ENCODE measurements at places on chromosomes 7 and 10.

DNA sequence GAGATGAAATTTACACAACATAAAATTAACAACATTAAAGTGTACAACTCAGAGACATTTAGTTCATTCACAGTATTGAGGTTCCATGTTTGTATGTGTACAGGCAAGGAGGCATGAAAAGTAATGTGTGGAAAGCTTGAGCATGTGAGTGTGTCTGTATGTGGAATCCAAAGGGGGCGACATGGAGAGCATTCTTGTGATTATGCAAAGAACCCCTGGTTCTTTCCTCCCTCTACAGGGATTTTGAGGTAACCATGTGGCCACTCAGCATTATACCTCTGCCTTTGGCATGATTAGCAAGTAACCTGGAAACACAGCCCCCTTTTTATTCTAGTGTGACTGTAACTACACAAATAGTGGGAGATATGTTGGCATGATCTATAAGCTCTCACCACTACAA lies 21.0 kb downstream of the OR2F1 start:
- DNase-seq: no peak

DNA sequence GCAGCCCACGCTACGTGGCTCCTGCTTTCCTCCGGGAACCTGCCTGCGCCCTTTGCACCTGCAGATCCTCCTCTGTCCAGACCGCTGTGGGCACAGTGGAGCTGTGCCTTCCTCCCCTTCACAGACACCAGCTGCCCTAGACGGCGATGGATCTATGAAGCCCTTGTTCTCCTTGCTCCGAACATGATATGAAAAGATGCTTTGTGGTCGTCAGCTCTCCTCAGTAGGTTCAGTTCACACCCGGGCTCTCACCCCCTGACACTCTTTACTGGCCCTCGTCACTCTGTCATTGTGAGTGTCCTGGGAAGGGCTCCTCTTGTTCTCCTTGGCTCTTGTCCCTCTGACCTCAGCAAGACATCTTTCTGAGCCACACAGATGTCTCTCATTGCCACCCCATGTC lies 4.2 kb downstream of the ZNF488 start:
- DNase-seq: no peak

DNA sequence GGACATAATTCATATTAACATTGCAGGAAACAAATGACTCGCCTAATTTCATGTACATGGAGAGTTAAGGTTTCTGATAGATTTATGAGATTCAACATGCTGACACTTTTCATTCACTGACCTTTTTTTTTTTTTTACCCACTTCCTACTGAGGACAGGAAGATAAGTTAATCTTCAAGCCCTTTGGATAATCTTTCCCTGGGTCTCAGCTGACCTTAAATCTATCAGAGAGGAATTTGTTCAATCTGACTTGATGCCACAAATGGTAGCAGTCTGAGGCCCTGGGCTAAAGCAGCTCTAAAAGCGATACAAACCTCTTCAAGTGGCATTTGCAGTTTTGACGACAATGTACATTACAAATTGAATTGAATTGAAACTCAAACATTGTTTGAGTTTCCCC lies 493.3 kb upstream of the SORCS1 start:
- no peak for DNase-seq

DNA sequence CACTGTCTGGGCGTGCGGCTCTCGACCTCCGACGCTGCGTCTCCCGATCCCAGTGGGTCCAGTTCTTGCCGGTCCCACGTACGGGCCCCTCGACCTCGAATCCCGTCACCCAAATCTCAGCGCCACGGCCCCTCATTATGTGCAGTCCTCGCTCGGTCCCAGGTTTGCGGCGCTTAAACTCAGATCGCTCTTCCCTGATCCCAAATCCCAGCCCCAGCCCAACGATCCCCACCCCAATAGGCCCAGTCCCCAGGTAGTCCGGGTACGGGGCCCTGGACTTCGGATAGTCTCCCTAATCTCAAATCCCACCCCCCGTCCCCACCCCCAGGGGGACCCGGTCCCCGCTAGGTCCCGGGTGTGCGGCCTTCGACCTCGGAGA lies 666 bp downstream of the HNRNPF start:
- peak; percentile 29 for DNase-seq

DNA sequence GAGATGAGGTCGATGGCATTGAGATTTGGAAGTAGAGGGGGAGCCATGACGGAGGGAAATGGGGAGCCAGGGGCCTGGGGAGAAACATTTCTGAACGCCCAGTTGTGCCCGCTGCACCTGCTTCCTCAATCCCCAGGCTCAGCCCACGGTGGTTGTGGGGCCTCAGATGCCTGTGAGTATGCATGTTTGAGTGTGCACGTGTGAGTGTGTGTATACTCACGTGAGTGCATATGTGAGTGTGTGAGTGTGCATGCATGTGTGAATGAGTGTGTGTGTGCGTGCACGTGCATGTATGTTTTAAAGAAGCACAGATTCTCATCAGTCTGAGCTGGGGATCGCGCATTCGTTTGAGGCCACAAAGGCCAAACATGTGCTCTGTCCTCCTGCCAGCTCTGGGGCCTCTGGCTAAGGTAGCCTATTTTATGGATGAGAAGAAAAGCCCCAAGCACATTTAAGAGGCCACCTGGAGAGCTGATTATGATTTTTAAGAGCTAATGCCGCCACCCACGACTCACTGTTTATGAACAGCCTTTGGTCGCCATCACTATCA lies 154.8 kb downstream of the ARHGAP12 start:
- no peak for DNase-seq

DNA sequence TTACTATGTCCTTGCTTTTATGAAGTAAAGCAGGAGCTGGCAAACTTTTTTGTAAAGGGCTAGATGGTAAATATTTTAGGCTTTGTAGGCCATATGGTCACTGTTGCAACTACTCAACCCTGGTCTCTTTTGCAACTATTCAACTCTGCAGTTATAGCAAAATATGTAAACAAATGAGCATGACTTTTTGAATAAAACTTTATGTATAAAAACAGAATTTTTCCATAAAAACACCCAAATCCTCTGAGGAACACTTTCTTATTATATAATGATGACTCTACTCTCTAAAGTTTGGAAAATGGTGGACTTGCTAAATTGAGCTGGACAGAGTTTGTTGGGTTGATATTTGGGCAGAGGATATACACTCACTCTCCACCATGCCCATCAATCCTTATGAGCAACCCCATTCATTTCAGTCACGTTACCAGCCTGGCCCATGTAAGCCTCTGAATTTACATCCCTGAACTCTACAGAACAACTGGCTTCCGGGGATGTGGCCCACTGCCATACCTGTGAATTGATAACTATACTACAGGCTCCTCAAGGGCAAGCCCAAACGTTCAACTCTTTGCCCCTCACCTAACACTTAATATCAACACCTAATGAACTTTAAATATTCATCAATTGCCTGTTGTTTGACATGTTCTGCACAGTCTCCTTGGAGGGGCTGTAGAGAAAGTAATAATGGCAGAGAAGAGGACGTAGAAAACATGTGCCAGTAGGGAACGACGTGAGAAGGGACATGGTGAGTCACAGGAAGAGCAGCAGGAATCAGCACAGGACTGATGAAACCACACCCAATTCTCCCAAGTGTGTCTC lies 37.6 kb downstream of the SGMS1 start:
- DNase-seq: no peak

DNA sequence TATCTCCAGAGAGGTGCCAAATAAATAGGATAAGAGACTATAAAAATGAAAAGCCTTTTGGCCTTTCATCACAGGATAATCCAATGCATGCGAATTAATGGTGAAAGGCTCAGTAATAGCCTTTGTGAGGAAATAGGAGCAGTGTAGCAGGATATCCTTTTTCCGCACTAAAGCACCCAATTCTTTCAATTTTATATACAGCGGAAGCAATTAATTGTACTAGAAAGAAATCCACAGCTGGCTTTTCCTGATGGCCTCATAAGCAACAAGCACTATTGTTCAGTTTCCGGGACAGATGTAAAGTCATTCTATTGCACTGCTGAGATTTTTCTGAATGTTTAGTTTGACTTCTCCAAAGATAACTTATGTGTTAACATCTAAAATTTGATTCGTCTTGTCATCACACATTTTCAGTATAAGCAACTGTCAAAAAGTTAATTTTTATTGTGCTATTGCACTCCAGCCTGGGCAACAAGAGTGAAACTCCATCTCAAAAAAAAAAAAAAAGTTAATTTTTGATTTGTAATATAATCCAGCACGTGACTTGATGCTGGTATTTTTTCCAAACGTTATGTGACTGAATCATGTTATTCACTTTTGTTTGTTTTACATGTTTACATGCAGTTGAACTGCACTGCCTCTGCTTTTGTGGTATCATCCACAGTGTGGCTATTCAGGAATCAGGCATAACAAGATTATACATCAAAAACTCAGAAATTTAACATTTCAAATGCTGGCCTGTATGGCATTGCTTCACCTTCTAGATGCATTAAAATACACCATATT lies 8.4 kb upstream of the BMPR1A start:
- DNase-seq: no peak

DNA sequence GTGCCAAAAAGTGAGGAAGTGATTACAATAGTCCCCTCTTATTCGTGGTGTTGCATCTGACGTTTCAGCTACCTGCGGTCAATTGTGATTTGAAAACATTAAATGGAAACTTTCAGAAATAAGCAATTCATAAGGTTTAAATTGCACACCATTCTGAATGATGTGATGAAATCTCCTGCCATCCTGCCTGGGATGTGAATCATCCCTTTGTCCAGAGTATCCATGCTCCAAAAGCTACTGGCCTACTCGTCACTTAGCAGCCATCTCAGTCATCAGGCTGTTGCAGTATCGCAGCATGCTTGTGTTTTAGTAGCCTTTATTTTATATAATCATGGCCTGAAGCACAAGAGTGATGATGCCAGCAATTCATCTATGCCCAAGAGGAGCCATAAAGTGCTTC lies 97.7 kb upstream of the CDCA7L start:
- DNase-seq: no peak

DNA sequence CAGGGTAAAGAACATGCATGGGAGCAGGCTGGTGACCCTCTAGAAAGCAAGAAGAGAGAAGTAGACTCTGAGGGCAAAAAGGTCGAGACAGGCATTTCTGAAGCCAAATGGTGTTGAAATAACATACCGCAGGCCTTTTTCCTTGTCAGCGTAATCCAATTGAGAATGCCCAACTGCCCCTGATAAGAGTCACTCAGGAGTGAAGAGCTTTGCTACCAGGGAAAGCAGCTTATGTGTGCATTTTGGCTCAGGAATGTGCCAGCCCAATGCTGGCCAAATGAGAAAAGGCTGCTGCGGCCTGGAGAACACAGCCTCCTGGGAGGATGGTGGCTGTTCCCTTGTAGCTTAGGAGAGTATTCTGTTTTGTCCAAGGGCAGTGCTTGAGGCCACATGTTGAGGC lies 61.4 kb upstream of the NFKB2 start:
- no peak for DNase-seq

DNA sequence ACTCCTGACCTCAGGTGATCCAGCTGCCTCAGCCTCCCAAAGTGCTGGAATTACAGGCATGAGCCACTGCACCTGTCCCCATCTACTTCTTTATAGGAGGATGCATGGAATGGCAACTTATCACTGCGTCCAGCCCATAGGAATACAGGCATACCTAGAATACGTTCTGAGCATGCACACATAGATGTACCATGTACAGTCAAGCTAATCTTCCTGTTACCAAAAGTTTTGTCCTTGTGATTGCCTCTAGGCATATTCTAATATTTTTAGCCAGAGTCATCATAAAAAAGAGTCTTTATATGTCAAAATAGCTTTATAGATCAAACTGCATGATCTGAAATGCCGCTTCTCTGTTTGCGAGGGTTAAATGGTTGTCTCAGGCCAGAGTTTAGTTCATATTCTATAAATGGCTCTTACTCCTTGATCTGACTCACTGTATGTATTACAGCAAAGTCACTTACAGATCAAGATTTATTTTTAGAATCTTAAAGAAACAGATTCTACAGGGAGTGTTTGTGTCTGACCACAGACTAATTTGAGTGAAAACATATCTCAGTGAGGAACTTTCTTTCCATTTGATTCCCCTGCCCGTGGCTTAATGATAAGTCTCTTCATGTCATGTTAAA lies 210.9 kb downstream of the CREB5 start:
- no peak for DNase-seq

GRCh38 chr10:7153750-7154149 lies 257.1 kb downstream of the SFMBT2 start:
- DNase-seq: no peak

DNA sequence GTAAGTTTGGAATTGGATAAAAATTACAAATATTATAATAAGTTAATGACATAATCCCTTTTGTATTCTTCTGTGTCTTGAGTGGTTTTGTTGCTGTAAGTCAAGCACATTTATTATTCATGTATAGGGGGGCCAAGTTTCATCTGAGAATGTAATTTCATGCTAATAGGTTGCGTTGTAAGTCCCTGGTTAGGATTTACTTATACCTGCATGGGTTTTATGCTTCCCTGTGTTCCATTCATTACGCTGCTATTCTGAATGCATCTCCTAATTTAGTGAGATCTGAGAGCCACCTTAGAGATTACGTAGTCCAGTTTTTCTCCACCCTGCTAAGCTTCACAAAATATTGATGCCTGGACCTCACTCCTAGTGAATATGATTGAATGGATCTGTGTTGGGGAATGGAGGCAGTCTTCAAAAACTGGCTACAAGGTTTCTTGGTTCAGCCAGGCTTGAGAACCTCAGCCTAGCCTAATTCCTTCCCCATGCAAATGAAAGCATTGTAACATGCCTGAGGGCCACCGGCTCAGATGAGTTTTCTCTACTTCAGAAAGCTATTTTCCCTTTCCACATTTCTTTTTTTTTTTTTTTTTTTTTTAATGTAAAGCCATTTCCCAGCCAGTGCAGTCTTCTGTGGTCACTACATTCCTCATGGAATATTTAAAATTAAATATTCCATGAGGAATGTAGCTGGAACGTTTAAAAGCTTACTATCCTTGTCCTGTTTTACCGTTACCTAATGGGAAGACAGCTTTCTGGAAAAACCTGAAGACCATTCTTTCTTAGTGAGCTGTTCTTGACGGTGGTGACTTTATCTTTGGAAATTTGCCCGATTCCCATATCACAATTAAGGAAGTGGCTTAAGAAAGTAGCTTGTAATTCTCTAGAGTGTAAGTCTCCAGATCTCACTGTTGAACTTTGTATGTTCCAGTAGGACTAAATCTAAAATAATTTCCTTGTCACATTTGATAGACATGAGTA lies 16.0 kb downstream of the PAPSS2 start:
- no peak for DNase-seq

GRCh38 chr7:22008087-22008486 lies 62.4 kb upstream of the CDCA7L start:
- no peak for DNase-seq

DNA sequence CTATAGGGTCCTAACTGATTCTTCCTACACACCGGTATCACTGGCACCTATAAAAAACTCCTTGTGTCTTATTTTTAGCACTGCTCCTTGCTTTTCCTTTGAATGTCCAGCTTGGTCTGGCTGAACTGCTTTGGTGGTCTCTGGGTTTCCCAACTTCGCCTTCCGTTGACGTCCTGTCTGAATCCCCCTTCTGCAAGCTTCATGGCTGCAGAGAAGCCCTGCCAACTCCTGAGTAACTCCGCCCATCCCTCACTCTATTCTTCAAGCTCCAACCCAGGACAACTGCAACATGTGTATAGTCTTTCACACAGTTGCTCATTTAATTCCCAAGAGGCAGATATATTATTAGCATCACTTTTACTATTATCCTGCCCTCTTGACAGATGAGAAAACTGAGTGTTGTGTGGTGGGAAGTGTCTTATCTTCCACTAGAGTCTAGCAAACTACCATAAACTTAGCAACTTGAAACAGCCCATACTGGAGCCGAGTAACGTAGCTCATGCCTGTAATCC lies 40.9 kb downstream of the MTURN start:
- DNase-seq: no peak

- DNase-seq: no peak
These were observed 72.8 kb downstream of the PRSS58 start for GRCh38 chr7:142185069-142185468.

All from stimulated activated CD4-positive, alpha-beta T cell treated with anti-CD3 and anti-CD28 coated beads, TNF-alpha, amount 100 ng/mL, for 4 hours (primary cell).